Sigmoid colon (tissue), 7 donors: ENCODE measurements at places on chromosomes 5 and 9. TPM values are rescaled to one million over a fixed set of nuclear protein-coding genes. Genes with fewer than 3 reads are reported as not detected.

RAPGEF1 gene
- total RNA-seq: 47.4 TPM

DIRAS2 gene
- 1.1 TPM for total RNA-seq

PCDHB7 gene
- total RNA-seq: 5.3 TPM

SNAPC3 gene
- total RNA-seq: 41.5 TPM
